ENCODE measurements at places on chromosomes 4 and X. TPM values are rescaled to one million over a fixed set of nuclear protein-coding genes. Genes with fewer than 3 reads are reported as not detected.

Gene WDFY3
- 146 TPM for total RNA-seq

Gene TTC29
- total RNA-seq, result 2.1 TPM

Gene ASMTL
- 6.4 TPM for total RNA-seq

Gene SPANXD
- total RNA-seq, result not detected

Gene KLHL8
- 22.1 TPM for total RNA-seq

Gene FDCSP
- total RNA-seq, result not detected

Gene GIMD1
- not detected for total RNA-seq

Gene WDR13
- 137 TPM for total RNA-seq

Gene USP17L27
- total RNA-seq, result not detected

Gene ACSL1
- total RNA-seq, result 27.3 TPM

Gene CSN3
- total RNA-seq, result not detected

Gene PPP2R2C
- 32.0 TPM for total RNA-seq

Gene PLAC8
- 2.6 TPM for total RNA-seq

Gene FRMD7
- total RNA-seq, result 3.6 TPM

Gene OPRPN
- total RNA-seq, result not detected

Gene AMTN
- not detected for total RNA-seq

Gene RBM46
- 1.1 TPM for total RNA-seq

Gene AASDH
- total RNA-seq, result 39.6 TPM

Gene GPRASP1
- total RNA-seq, result 18.8 TPM

Gene RBBP7
- 108 TPM for total RNA-seq

Gene TMEM175
- 39.7 TPM for total RNA-seq

Gene GASK1B
- 68.7 TPM for total RNA-seq

Gene GABRB1
- 1.5 TPM for total RNA-seq

Gene FAM47A
- not detected for total RNA-seq

Gene ASB9
- 4.1 TPM for total RNA-seq

Gene BST1
- not detected for total RNA-seq

Gene MAGEE1
- total RNA-seq, result 7.2 TPM

Gene HDX
- 15.9 TPM for total RNA-seq

Gene NXF2B
- not detected for total RNA-seq

Gene RAB28
- total RNA-seq, result 25.5 TPM

Gene ZMAT1
- 12.9 TPM for total RNA-seq

Gene UGT2B11
- total RNA-seq, result 0.21 TPM
